ENCODE measurements at places on chromosomes 1 and 21. TPM values are rescaled to one million over a fixed set of nuclear protein-coding genes. Genes with fewer than 3 reads are reported as not detected.

DNA sequence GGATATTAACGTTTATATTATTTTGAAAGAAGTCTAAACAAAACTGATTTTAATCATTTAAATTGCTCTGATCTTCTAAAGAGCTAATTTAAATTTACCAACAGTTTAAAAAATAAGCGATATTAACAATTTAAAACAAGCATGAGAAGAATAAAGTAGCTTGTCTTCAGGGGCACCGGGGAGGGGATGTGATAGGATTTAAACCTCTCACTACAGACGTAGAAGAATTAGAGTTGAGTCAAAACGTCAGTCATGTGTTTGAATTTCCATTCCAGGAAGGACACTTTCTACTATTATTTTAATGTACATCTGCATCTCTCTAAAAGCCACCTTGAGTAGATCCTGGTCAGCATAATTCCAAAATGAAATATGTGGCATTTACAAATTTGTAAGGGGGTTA is 58.2 kb upstream of the TPTE start:
- no peak for DNase-seq

DNA sequence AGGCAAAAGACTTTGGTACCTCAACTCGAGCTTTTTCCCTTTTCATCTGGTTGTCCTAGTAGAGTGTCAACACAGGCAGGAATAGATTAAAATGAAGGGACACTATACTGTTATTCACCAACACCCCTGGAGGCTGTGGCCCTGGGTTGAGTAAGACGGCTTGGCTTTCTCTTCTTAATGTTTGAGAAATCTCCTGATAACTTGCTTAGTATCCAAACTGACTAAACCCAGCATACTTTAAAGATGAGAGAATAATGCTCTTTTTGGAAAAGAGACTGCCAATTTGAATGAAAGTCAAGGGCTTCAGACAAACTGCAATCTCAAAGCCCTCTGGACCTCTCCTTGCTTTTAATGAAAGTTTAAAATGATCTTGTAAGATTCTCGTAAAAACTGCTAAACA is 2.6 kb upstream of the SLC30A1 start:
- DNase-seq = no peak

DNA sequence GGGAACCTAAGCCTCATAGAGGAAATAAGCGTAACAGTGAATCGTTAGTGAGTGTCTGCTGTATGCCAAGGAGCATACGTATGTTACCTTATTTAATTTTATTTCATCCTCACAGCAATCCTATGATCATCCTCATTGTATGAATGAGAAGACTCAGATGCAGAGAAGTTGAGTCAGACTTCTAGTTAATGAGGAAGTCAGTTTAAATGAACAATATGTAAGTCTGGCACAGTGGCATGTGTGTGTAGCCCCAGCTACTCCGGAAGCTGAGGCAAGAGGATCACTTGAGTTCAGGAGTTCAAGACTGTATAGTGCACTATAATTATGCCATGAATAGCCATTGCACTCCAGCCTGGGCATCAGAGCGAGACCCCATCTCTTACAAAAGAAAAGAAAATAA is 148.0 kb downstream of the ZZZ3 start:
- DNase-seq = no peak

- no peak for DNase-seq
Observed at GRCh38 chr1:24045771-24046170, 65.6 kb upstream of the SRSF10 start.

DNA sequence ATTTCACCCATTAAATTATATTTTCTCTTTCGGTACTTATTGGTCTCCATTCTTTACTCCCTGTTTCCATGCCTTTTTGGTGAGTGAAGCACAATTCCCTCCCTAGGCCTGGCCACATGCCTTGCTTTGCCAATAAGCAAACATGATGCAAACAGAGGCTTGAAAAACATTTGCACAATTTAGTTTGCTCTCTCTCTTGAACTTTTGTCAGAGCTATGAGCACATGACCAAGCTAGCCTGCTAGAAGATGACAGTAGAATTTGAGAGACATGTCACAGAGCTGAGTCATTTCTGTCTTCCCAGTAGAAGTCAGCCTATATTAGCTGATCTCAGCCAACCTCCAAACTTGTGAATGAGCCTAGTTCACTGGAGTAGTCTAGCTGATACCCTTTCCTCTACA is 24.6 kb downstream of the ANGPTL3 start:
- DNase-seq = peak; percentile 14

DNA sequence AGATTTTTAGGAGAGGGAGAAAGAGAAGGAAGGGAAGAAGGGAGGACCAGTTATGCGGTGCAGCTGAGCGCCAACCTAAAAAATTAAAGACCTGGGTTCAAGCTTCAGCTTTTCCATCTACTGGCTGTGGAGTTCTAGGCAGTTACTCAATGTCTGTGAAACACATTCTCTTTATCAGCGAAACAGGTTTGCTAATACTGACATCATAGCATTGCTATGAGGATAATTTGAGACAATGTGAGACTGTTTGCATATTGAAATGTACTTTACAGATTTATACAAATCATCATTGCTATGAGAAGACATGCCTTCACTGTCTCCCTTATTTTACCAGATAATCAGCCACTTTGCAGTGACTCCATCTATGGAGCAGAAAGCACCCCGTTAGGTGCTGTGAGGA is 222.9 kb upstream of the SGIP1 start:
- DNase-seq = no peak

GRCh38 chr21:33011462-33011861 is 14.3 kb upstream of the OLIG2 start:
- no peak for DNase-seq

GRCh38 chr1:184161071-184161698 is 109.7 kb downstream of the TSEN15 start:
- no peak for DNase-seq

DNA sequence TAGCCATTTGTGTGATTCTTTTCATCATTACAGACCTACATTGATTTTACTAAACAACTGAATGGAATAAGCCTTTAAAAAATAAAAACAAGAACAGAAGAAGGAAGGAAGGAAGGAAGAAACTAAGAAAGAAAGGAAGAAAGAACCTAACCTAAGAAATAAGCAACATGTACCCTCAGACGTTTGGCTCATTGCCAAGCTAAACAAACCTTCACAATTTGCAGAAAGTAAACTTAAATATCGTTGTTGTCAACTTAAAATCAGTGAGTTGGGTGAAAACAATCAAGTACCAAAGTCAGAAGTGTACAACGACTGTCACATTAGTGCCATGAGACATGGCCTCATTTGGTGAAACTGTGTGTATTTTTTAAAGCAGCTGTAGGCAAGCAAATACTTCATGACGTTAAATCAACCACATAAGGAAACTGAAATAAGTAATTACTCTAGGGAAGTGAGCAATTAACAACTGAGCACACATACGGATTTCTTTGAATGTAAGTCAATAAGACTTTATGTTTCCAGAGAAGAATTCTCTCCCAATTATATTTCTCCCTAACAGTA is 313.1 kb upstream of the TMPRSS15 start:
- DNase-seq = no peak

DNA sequence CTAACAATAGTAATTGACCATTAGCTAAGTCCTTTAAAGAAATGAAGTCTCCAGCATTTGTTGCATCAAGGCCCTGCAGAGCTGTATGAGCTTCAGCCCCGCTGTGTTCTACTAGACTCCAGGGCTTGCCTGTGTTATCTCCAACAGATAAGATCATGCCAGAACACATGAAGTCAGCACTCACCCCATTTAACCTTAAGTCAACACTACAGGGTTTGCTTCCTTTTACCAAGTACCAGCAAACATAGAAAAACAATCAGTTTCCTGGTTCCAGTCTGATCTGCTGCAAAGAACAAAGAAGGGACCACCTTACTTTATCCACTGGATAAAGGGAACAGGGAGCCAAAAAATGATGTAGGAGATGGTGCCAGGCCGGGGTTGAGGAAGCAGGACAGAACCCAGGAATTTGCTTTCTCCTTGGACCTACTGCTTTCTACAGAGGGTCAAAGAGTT is 41.3 kb upstream of the ENAH start:
- peak; percentile 55 for DNase-seq

GRCh38 chr1:216054600-216054999 is 368.6 kb downstream of the USH2A start:
- DNase-seq = no peak

DNA sequence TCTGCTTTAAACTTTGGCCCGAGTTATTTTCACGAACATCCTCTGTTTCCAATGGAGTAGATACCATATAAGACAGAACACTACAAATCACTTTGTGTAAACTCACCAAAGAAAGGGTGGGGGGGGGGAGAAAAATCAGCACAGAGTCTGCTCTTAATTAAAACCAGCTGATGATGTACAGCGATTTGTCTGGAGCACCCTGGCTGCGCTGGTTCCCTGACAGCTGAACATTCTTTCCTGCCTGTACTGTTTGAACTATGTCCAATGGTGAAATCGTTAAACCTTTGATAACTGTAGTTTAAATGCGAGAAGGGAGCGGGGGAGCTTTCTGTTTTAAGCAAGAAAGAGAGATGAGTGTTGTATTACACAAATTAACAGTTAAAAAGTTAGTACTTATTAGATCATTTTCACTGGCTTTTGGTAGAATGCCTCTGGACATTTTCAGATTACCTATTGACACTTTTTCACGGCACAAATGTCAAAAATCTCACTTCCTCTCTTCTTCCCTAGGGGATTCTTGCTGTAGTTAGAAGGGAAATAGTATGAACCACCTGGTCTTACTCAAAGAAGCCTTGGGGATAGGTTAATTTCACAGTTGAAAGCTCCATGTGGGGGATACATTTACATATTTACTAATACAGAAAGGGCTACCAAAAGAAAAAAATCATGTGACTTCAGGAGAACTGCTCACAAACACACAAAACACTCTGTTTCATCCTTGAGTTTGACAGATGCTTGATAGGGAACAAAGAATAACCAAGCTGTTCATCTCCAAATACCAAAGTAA is 140.2 kb upstream of the RUNX1 start:
- no peak for DNase-seq

DNA sequence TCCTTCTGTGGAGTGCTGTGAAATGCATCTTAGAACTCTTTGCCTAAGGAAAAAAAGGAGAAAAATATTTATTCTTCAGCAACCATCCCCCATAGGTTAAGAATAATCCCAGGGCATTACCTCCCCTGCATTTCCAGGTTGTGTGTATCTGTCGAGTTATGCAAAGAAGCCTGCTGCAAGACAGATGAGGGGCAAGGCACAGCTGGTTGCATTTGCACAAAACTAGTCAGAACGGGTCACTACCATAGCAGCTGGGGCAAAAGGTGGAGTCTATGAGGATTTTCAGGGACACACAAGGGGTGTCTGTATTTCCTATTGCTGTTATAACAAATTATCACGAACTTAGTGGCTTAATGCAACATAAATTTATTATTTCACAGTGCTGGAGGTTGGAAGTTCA is 443.4 kb upstream of the C1orf87 start:
- no peak for DNase-seq

DNA sequence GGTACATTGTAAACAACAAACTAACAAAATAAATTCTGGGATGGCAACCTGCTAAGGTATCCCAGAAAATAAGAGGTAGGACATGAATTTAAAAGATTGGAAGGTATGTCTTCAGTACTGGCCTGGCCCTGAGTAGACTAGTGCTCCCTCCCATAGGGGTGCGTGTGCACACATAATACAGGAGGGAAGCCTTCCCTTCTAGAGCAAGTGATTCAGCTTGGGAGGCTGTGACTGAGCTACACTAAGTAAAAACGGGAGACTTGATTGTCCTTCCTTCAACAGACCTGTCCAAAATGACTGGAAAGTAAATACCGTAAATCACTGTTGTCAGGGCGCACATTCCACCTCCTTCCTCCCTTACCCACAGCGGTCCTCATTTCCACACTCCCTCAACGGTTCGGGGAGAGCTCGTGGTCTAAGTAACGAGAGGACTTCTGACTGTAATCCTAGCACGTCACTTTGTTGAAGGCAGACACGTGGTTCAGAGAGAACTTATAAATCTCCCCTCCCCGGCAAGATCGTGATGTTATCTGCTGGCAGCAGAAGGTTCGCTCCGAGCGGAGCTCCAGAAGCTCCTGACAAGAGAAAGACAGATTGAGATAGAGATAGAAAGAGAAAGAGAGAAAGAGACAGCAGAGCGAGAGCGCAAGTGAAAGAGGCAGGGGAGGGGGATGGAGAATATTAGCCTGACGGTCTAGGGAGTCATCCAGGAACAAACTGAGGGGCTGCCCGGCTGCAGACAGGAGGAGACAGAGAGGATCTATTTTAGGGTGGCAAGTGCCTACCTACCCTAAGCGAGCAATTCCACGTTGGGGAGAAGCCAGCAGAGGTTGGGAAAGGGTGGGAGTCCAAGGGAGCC is at the start of gene TGFB2:
TGFB2 (plus strand) TSS at position 523 of the 859 bp plus-strand sequence. CDS start 1,366 bp downstream, outside the sequence.
- no peak for DNase-seq

GRCh38 chr1:208189716-208190115 is 54.5 kb downstream of the PLXNA2 start:
- DNase-seq = no peak

- no peak for DNase-seq
Observed at GRCh38 chr1:201845331-201846083, 16.6 kb downstream of the IPO9 start.

PER3 gene
- total RNA-seq = 4.8 TPM

TMPRSS2 gene
- total RNA-seq = 0.10 TPM

IQCC gene
- 3.4 TPM for total RNA-seq
